ENCODE measurements at places on chromosomes 16 and 17.
A peak's percentile ranks its signal among the peaks of the same experiment; 100 is the strongest.

DNA sequence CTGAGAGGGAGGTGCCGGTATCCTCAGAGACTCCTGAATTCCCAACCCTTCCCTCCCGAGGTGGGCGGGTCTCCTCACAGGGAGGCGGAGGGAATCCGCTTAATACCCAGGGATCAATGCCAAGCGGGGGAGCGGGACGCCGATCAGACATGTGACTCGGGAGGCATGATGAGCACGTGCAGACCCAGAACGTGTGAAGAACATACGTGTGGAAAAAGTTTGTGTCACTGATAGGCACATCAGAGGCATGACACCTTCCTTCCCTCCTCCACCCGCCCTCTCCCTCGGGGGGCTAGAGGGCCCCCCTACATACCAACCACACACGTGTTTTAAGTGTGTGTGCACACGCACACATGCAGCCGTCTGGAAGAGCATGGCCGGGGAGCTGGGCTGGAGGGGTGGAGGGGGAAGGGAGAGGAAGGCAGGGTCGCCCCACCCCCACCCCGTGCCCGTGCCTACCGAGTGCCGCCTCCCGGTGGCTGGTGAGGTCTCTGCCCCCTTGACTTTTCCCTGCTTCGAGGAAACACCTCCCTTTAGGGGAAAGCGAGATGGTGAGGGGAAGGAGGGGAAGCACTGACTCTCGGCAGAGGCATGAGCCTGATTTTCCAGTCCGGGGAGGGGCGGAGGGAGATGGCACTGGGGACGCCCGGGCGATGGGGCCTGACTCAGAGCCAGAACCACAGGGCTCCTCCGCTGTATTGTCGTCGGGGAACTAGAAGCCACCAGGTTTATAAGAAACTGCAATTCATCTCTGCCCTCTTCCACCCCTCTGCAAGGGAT, 12.1 kb upstream of the TBX21 start:
- no peak for DNase-seq

GRCh38 chr16:89658221-89658879, 714 bp downstream of the SPATA33 start:
- no peak for DNase-seq

- DNase-seq = no peak
These were observed 251.0 kb downstream of the CDH11 start for GRCh38 chr16:64870859-64871258.

- no peak for DNase-seq
These were observed 6.4 kb upstream of the GGT6 start for GRCh38 chr17:4566785-4567184.

DNA sequence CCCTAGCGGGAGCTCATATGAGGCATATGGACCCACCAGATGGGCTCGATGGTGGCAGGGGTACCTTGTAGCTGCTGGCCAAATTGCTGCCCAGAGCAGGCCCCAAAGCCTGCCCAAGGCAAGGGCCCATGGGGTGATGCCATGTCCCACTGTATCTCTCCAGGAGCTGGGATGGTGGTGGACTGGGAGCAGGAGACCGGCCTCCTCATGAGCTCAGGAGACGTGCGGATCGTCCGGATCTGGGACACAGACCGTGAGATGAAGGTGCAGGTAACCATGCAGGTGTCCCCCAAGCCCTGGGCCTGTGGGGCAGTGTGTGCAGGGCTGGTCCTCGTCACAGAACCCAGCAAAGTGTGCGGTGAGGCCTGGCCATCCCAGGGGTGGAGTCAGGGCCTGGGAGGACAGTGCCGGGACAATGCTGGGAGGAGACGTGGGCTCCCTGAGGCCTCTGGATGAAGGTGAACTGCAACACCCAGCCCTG, 34.1 kb upstream of the CHMP6 start:
- DNase-seq = no peak

DNA sequence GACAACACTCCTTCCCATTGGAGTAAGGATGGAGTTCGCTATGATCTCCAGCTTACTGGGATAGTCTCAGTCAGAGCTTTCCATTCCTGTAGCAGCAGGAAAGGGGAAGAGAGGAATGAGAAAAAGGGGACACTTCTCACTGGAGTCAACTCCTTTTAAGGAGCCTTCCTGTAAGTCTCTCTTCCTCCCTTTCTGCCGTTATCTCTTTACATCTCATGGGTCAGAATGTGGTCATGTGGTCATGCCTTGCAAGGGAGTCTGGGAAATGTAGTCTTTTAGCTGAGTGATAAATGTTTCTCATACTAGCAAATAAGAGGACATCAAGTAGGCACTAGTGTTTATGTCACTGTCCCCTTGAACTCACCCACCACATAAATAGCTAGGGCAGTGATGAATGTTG, 227.3 kb downstream of the HAPSTR1 start:
- DNase-seq = no peak

GRCh38 chr16:10751291-10751697, 7.7 kb downstream of the NUBP1 start:
- DNase-seq = no peak

DNA sequence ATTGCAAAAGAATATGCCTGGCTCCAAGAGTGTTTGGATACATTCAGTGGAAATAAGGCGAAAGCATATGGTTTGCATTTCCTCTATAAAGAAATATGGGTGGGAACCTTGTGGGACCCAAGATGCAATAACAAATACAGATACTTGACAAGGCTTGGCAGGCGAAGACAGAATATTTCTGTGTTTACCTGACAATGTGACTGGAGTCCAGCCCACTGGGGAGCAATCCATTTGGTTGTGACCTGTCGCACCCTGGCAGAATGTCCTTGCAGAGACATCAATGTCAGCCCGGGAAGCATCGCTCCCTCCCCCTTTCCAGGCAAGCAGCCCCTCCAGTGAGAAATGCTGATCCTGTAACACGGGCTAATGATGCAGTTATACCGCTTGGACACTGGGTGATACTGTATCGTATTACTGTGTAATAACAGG, 296.6 kb downstream of the MAF start:
- no peak for DNase-seq

DNA sequence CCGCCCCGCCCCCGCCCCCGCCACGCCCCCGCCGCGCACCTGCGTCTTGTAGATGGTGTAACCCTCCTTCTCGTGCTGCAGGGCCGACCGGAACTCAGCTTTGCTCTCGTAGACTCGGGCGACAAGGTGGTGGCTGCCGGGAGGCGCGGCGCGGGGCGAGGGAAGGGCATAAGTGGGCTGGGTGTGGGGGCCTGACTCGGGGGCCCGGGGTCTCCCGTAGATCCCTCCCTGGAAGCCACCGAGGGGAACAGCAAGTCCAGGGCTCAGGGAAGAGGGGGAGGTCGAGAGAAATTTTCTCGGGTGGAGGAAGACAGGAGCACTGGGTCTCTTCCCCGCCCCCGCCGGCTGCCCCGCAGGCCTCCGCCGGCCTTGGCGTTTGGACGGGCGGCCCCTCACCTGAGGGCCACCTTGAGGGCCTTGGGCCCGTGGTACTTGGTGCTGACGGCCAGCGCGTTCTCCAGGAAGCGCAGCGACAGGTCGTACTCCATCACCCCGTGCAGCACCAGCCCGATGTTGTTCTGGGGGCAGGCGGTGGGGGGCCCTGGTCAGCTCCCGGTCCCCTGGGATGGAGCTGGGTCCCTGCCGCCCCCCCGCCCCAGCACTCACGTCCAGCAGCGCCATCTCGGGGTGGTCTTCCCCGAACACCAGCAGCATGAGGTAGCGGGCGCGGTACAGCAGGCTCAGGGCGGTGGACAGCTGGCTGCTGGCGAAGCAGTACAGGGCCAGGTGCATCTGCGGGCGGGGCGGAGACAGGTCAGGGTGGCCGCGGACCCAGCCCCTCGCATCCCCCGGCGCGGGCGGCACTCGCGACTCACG, 19.4 kb downstream of the CLUH start:
- DNase-seq = no peak

DNA sequence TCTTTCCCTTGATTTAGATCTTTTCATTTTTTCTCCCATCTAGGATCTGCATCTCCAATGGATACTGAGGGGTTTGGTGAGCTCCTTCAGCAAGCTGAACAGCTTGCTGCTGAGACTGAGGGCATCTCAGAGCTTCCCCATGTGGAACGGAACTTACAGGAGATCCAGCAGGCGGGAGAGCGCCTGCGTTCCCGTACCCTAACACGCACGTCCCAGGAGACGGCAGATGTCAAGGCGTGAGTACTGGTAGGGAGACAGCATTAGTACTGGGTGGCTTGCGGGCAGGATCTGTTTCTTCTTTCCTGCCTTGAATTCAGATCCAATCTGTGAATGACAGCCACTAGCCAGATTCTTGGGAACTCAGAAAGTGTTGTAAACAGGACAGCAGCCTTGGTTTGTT, 18.3 kb downstream of the NUP93 start:
- DNase-seq = no peak

DNA sequence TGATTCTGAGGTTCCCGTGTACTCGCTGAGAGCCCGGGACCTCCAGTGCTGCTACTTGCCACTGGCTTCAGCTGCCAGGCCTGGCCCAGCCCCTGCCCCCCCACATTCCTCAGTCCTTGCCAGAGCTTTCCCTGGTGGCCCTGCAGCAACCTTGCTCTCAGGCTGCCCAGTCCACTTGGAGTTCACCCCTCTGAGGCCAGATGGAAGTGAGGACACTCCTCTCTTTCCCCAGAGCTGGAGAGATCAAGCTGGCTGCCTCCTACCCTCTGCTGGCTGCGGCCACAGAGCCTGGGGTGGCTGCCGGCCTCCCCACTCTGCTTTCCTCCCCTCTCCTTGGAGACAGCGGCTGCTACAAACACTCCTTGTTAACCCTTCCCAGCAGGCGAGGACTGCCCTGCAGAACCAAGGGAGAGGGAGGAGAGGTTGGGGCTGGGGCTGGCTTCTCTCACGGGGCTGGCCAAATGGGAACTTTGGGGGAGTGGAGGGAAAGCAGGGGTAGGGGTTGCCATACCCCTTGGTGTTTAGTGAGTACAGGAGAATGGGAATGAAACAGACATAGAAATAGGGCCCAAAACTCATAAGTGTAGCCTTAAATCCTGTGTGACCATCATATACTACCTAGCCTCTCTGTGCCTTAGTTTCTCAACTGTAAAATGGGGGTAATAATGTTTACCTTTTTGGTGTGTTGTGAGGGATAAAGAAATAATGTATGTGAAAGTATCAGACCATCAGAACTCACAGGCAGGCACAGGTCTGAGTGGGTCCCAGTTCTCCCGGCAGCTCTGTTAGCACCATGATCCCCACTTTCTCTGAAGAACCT, at the start of gene GAS2L2:
GAS2L2 (minus strand) TSS at position 295 of the 820 bp plus-strand sequence. CDS start 389 bp downstream, outside the sequence.
- no peak for DNase-seq

GRCh38 chr17:21814776-21815175, 122.5 kb downstream of the KCNJ18 start:
- no peak for DNase-seq

- no peak for DNase-seq
These were observed 15.1 kb upstream of the GUCY2D start for GRCh38 chr17:7987112-7987893.

DNA sequence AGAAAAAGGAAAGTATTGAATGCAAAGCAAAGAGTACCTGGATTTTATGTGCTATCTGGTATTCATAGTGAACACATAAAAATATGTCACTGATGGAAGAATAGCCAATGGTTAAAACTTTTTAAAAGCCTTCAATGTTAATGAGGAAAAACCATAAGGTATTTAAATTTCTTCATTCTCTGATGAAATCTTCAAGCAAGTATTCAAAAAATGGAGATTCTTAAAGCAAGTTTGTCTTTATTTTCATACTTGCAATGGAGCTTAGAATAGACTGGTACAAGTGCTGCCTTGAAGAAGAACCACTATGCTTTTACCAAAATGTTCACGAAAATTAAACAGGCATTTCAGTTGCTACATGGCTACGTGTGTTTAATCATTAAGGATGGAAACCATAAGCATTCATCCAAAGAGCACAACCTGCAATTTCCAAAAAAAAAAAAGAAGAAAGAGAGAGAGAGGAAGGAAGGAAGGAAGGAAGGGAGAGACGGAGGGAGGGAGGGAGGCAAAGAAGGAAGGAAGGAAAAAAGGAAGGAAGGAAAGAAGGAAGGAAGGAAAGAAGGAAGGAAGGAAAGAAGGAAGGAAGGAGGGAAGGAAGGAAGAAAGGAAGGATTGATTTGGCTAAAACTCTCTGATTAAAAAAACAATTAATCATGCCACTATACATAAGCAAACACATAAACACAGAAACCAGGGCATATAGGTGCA, 17.6 kb downstream of the HS3ST3A1 start:
- no peak for DNase-seq

- no peak for DNase-seq
These were observed 20.8 kb downstream of the GGA3 start for GRCh38 chr17:75240394-75241142.

- peak; percentile 83 for DNase-seq
These were observed 10.3 kb upstream of the TVP23A start for GRCh38 chr16:10828851-10829366.

DNA sequence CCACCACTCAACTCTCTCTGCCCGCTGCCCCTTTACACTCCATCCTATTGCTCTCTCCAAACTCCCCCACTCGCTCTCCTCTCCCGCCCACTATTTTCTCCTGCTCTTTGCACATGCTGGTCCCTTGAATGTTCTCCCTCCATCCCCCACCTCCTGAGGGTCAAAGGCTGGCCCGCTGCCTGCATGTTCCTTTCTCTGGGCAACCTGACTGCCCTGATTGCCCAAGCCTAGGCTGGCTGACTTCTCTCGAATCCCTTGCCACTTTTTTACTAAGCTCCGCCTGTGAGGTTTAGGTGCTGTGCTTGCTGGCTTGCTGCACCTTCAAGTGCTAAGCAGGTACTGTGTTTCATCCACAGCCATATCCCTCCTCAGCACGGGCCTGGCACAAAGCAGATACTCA, 2.7 kb downstream of the EMC8 start:
- no peak for DNase-seq

- no peak for DNase-seq
These were observed 57.9 kb downstream of the RTN4RL1 start for GRCh38 chr17:1967213-1967612.

GRCh38 chr17:61406971-61407911, 7.6 kb downstream of the TBX2 start:
- DNase-seq = no peak

DNA sequence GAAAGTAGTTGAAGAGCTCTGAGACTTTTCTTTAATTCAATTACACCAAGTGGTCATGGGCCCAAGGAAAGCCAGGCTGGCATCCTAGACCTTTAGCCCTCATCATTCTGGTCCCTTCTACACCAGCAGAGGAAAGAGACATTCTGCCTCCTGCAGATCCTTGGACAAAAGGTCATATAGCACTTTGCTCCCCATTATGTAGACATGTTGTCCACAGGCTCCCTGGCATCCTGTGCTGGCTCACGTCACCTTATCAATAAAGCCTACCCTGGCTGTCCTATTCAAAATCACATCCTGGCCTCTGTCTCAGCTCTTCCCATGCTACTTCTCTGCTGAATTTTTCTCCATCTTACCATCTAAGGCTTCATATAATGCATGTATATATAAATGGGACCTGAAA, 61.6 kb upstream of the MAF start:
- no peak for DNase-seq
